Esophagus muscularis mucosa (tissue), 4 donors: ENCODE measurements at places on chromosomes 1 and 21. TPM values are rescaled to one million over a fixed set of nuclear protein-coding genes. Genes with fewer than 3 reads are reported as not detected.

GRCh38 chr1:115624859-115625258 lies 16.9 kb upstream of the VANGL1 start:
- no peak for DNase-seq
- H3K27ac ChIP-seq = no peak overlapping the region
- H3K4me3 ChIP-seq = no peak overlapping the region
- no peaks in the 10 kb centered on the region for H3K36me3 ChIP-seq

DNA sequence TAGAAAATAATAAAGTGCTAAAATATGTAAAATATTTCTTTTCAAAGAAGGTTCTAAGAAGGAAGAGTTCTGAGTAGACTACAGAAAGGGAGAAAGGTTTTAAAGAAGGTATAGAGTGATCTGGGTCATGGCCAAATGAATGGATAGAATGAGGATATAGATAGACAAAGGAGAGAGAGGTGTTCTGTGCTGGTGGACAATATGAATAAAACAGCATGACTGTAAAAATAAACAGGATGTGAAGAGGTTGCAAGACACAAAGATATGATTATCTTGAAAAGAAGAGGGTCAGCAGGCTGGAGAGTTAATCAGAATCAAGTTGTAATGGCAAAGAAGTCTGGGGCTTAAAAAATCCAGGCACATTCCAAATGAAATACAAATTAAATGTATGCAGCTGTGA lies 86.7 kb upstream of the GNG4 start:
- no peak overlapping the region for H3K4me3 ChIP-seq
- H3K27me3 ChIP-seq = no peaks in the 10 kb centered on the region
- H3K36me3 ChIP-seq = no peaks in the 10 kb centered on the region
- no peak for DNase-seq
- H3K4me1 ChIP-seq = no peaks in the 10 kb centered on the region
- H3K27ac ChIP-seq = no peak overlapping the region

- H3K4me1 ChIP-seq = peaks cover 77% of the 10 kb centered on the region
- no peak overlapping the region for H3K4me3 ChIP-seq
- no peak for DNase-seq
- H3K27ac ChIP-seq = peak overlapping the region; percentile 93
- no peaks in the 10 kb centered on the region for H3K27me3 ChIP-seq
Observed at GRCh38 chr1:8364528-8365442, 46.9 kb downstream of the SLC45A1 start.

DNA sequence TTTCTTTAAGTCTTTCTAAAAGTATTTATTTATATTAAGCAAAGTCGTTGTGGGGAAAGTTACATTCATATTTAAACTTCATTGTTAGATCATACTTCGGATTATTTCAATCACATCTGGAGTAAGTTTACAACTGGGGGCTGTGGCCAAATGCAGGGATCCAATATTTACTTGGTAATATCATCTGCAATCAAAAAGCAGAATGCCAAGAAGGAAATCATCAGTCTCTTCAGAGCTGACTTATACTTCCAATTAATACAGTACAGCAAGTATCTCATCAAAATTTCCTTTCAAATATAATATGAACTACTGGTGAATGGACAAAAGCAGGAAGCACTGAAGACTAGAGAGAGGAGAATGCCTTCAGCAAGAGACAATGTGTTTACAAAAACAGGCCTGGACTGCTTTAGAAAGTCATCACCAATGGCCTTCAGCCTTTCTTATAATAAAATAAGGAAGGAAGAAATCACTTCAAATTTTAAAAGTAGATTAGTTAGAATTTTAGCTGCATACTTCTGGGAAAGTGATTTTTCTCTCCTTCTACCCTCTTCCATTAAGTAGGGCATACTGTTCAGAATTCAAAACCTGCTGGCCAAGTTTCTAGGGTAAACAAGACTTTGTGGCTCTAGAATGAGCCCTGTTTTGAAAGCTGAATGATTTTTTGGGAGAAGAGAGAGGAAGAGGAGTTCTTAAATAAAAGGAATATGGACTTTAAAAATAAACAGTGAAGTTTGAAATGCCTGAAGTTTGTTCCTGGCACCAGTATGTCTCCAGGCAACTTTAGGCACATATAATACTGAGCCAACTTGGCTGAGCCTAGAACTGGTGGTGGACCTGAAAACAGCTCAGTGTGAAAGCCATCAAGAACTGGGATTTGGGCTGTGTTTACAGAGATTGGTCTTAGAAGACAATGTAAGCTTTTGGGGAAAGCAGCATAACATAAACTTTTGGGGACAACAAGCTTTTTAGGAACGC lies 22.2 kb upstream of the MYOC start:
- H3K27ac ChIP-seq = peak overlapping the region; percentile 83
- H3K4me1 ChIP-seq = peaks cover 47% of the 10 kb centered on the region
- no peaks in the 10 kb centered on the region for H3K27me3 ChIP-seq
- H3K4me3 ChIP-seq = no peak overlapping the region
- H3K36me3 ChIP-seq = no peaks in the 10 kb centered on the region
- DNase-seq = no peak

DNA sequence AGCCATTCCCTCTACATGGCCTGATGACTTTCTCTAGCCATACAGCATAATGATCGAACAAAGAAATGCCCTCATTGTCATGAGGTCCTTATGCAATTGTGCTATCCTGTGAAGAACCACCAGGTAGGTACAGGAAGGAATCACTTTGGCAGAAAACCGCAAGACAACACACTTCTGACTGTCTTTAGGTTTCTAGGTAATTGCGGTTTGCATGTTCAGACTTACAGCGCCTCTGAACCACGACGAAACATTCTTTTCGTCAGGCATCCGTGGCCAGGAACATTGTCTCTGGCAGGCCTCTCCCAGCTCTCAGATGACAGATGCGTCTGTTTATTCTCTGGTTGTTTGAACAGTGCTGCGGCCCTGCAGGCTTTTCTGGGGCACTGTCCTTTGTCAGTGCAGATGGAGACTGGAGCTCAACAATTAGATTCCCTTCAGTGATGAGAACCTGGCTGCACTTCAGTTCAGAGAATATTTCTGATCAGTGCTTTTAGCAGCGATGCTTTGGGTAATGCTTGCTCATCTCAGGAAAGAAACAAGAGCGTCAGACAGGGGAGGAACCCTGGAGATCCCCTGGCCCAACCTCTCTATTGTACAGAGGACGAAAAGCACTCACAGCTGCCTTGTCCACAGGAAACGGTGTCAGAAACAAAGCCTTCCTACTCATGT lies 63.4 kb downstream of the B3GALT5 start:
- H3K27ac ChIP-seq = peak overlapping the region; percentile 83
- no peak for DNase-seq
- H3K4me3 ChIP-seq = peak overlapping the region; percentile 17

GRCh38 chr1:118300808-118301207 lies 115.8 kb upstream of the SPAG17 start:
- H3K36me3 ChIP-seq = no peaks in the 10 kb centered on the region
- no peak overlapping the region for H3K4me3 ChIP-seq
- H3K27ac ChIP-seq = no peak overlapping the region
- no peak for DNase-seq
- no peaks in the 10 kb centered on the region for H3K27me3 ChIP-seq
- H3K4me1 ChIP-seq = peaks cover 24% of the 10 kb centered on the region

- H3K4me1 ChIP-seq = peaks cover 6% of the 10 kb centered on the region
- DNase-seq = no peak
- H3K27ac ChIP-seq = no peak overlapping the region
- no peaks in the 10 kb centered on the region for H3K27me3 ChIP-seq
Observed at GRCh38 chr1:181504399-181504842, 21.1 kb downstream of the CACNA1E start.

Gene CD5L
- 1.2 TPM for total RNA-seq

DNA sequence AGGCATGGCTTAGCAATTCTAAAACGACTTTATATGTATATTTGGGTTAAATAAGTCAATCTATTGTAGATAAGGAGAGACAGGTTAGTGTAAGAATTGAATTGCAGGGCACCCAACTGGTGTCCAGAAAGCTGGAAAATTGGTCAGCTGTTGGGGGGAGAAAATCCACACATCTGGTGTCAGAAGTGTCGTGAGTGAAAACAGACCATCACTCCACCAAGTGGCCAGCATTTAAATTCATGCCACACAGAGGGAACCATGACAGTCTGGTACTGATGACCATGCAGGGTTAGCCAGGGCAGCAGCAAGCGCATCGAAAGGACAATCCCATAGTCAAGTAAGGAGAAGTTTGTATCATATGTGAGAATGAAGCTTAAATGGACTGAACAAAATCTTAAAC lies 11.7 kb downstream of the LAX1 start:
- H3K36me3 ChIP-seq = no peaks in the 10 kb centered on the region
- no peak overlapping the region for H3K27ac ChIP-seq
- DNase-seq = no peak
- no peak overlapping the region for H3K4me3 ChIP-seq

DNA sequence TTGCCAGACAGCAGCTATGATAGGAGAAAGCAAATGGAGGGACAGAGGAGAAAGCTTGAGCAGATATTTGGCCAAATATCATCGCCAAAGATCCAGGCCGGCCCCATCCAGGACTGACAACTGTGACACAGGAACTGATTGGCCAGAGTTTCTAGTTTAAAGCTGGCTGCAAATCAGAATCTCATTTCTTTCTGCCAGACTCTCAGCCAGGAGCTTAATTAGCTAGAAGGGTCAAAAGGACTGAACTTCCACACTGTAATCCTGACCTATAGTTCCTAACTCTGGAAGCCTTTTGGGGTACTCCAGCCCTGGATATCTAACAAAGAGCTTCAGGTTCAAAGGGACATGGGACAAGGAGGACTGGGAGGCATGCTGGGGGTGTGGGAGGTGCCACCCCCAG lies 106.7 kb upstream of the GNG12 start:
- peak; percentile 45 for DNase-seq
- no peaks in the 10 kb centered on the region for H3K4me1 ChIP-seq
- H3K27ac ChIP-seq = no peak overlapping the region
- H3K27me3 ChIP-seq = no peaks in the 10 kb centered on the region
- H3K36me3 ChIP-seq = no peaks in the 10 kb centered on the region
- no peak overlapping the region for H3K4me3 ChIP-seq

GRCh38 chr1:20477348-20478056 lies 8.5 kb downstream of the CAMK2N1 start:
- H3K4me3 ChIP-seq = no peak overlapping the region
- peaks cover 8% of the 10 kb centered on the region for H3K4me1 ChIP-seq
- H3K36me3 ChIP-seq = no peaks in the 10 kb centered on the region
- H3K27ac ChIP-seq = no peak overlapping the region
- no peak for DNase-seq
- peaks cover 48% of the 10 kb centered on the region for H3K27me3 ChIP-seq

GRCh38 chr1:119226913-119227312 lies 86.5 kb upstream of the WARS2 start:
- no peak for DNase-seq
- H3K4me3 ChIP-seq = no peak overlapping the region
- no peaks in the 10 kb centered on the region for H3K27me3 ChIP-seq
- no peaks in the 10 kb centered on the region for H3K36me3 ChIP-seq

Gene TAS1R1
- not detected for total RNA-seq

Gene FGR
- total RNA-seq = 12.2 TPM

Gene TGFB2
- total RNA-seq = 5.8 TPM

Gene LAD1
- not detected for total RNA-seq

DNA sequence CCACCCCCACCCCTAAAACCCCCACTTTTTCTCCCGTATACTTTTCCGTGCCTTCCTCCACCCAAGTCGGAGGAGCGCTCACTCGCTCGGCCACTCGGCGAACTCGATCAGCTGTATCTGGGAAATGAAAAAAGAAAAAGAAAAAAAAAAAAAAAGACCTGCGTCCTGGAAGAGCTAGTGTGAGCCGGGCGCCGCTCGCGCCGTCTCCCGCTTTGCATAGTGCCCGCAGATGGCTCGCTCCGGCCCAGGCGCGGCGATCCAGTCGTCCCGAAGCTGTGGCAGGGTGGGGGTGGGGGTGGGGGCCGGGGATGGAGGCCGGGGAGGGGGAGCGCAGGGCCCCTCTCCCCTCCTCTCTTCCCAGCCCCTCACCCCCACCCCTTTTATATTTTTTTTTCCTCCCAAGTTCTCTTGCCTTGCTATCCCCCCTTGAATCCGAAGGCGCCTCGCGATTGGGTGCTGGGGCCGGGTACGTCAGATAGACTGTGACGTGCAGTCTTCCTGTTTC lies 299 bp upstream of the PROX1 start:
- H3K4me3 ChIP-seq = peak overlapping the region; percentile 69
- H3K36me3 ChIP-seq = no peaks in the 10 kb centered on the region
- peak overlapping the region; percentile 75 for H3K27ac ChIP-seq
- H3K4me1 ChIP-seq = peaks cover 56% of the 10 kb centered on the region
- peak; percentile 96 for DNase-seq
- H3K27me3 ChIP-seq = peaks cover 82% of the 10 kb centered on the region

GRCh38 chr1:216902669-216903381 lies 179.6 kb upstream of the ESRRG start:
- no peaks in the 10 kb centered on the region for H3K36me3 ChIP-seq
- no peaks in the 10 kb centered on the region for H3K27me3 ChIP-seq

- H3K27ac ChIP-seq = no peak overlapping the region
- H3K4me1 ChIP-seq = peaks cover 11% of the 10 kb centered on the region
Observed at GRCh38 chr21:29256126-29256910, 42.4 kb upstream of the BACH1 start.

DNA sequence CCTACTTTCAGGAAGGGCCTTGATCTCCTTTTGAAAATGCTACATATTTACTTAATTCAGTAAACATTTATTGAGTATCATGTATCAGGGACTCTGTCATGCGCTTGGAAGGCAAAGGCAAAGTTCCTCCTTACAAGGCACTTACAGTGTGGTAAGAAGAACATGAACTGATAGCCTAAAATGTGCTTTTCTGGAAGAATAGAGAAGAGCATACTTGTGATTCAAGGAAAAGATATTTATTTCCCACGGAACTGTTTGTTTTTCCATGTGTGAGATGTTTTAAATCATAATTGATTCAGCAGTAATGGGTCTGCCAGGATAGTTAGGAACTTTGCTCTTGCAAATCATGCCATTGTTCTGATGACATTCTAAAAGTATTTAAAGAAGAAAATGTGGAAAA lies 110.1 kb upstream of the ZNHIT6 start:
- H3K4me1 ChIP-seq = no peaks in the 10 kb centered on the region
- no peaks in the 10 kb centered on the region for H3K27me3 ChIP-seq
- no peak overlapping the region for H3K27ac ChIP-seq
- no peak overlapping the region for H3K4me3 ChIP-seq
- no peaks in the 10 kb centered on the region for H3K36me3 ChIP-seq

DNA sequence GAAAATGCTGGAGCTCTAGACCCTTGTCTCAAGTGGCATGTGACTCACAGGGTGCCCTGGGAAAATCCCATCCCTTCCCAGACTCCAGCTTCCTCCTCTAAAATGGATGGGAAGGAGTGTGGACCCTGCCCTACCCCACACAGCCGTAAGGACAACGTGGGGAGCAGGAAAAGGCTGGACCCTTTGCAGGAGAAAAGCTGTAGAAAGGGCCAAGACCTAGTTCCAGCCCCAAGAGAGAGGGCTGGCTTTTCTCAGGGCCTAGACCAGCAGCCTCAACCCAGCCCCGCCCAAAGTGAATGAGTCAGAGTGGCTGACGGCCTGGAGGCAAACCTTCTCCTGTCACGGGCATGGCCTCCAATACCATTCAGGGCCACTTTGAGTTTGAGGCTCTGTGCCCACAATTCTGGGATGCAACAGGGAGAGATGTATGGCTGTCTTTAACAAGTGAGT lies 1.1 kb downstream of the LAMB3 start:
- no peaks in the 10 kb centered on the region for H3K27me3 ChIP-seq
- no peaks in the 10 kb centered on the region for H3K36me3 ChIP-seq
- H3K4me1 ChIP-seq = peaks cover 42% of the 10 kb centered on the region
- DNase-seq = peak; percentile 94
- H3K27ac ChIP-seq = no peak overlapping the region
- no peak overlapping the region for H3K4me3 ChIP-seq
